Head of caudate nucleus (tissue), 42 donors: ENCODE measurements at places on chromosomes 13 and 19.

- no peak for DNase-seq
Observed at GRCh38 chr13:20106742-20107141, 54.1 kb downstream of the GJA3 start.

- no peak for DNase-seq
Observed at GRCh38 chr19:54709212-54709948, 14.9 kb upstream of the KIR3DL3 start.

GRCh38 chr13:41833831-41834230 lies 127.1 kb downstream of the VWA8 start:
- no peak for DNase-seq

DNA sequence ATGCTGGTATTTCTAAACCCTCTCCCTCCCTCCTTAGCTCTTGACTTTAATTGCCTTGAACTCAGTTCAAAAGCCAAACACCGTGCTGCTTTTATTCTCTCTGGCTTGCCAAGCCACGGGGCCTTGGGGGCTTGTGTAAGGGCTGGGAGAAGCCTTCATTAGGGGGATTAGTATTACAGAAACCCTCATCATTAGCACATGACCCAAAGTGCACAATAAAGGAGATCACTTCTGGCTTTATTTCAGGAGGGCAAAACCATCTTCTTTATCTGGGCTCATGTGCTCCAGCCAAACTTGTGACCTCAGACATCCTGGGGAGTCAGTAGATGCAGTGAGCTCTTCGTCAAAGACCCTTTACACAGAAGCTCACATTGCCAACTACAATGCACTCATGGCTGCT lies at the start of gene DCT:
TSS of gene DCT (minus strand) at position 67 of the 400 bp plus-strand sequence. CDS start 427 bp downstream, outside the sequence.
- no peak for DNase-seq
